Endodermal cell (in vitro differentiated cells): ENCODE measurements at places on chromosomes 11 and 22. TPM values are rescaled to one million over a fixed set of nuclear protein-coding genes. Genes with fewer than 3 reads are reported as not detected.

Gene TRIM29
- not detected in 2 replicates for total RNA-seq

DNA sequence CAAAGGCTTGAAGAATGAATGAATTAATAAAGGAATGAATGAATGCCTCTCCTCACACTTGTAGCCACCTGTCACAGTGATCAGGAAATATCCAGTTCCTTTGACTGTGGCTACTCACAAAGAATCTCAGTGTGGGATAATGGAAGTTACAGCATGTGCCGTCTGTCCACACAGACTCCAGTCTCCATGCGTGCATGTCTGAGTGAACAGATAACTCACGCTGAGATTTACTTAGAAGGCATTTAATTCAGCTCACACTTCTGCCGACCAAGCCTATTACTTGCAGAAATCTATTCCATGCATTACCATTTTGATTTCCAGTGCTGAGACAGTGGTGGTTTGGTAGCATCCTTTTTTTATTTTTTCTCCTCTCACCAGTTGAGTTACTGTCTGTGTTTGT is 32.3 kb upstream of the HMGXB4 start:
- H3K4me3 ChIP-seq, result no peak overlapping the region
- H3K27me3 ChIP-seq, result no peaks in the 10 kb centered on the region
- no peaks in the 10 kb centered on the region for H3K36me3 ChIP-seq
- DNase-seq, result peak; percentile 20
- H3K27ac ChIP-seq, result no peak overlapping the region
- H3K4me1 ChIP-seq, result no peaks in the 10 kb centered on the region

DNA sequence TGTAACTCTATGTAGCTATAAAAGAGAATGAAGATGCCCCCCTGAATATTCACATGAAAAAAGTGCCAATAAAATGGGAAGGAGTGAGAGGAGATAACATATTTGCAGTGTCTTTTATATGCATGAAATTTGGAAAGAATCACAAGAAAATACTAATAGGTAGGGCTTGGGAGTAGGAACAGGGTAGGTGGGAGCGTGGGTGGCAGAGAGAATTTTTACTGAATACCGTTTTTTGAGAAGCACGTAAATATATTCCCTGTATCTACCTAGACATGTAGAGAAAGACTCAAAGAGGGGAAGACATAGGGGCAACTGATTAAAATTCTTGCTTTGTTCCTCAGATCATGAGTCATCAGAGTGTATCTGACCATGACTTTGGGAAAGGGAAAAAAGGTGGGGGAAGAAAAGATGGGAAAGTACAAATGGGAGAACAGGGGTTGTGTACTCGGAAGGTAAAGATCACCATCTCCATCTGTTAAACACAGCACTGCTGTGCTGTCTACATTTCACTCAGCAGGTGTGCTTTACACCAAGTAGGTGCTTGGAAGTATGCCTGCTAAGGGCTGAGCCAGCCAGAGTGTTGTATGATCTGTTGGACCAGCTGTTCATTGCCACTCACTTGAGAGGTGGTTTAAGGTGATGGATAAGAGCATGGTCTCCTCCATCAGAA is 16.0 kb downstream of the PRR5L start:
- no peak overlapping the region for H3K4me3 ChIP-seq
- no peak overlapping the region for H3K27ac ChIP-seq
- no peaks in the 10 kb centered on the region for H3K36me3 ChIP-seq
- DNase-seq, result no peak

Gene ARHGAP20
- total RNA-seq, result 0.08 to 0.27 TPM (median 0.23 TPM) in 3 replicates

DNA sequence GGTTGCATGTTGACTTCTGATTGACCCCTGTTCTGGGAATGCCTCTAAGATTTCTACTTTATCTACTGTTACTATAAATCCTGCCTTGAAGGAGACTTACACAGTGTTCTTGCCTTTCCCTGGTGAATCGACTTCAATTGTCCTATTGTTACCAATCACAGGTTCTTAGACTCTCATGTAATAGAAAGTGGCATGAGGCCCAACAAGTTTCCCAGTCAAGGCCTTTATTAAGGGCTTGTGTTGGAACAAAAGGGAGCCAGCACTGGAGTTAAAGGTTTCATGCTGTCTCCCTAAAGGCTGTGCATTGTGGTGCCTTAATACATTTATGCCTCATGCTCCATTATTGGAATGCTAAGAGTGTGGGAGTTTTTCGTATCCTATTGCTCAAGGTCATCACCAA is 23.3 kb downstream of the MS4A2 start:
- no peak for DNase-seq
- peak overlapping the region; percentile 36 for H3K27ac ChIP-seq
- peaks cover 13% of the 10 kb centered on the region for H3K27me3 ChIP-seq
- H3K4me1 ChIP-seq, result peaks cover 11% of the 10 kb centered on the region
- H3K4me3 ChIP-seq, result no peak overlapping the region

Gene GUCY1A2
- 2.8 and 3.7 TPM in 2 replicates for total RNA-seq

Gene RRM1
- total RNA-seq, result 71.2 and 79.2 TPM in 2 replicates

Gene EMID1
- total RNA-seq, result 17.0 and 19.8 TPM in 2 replicates

GRCh38 chr11:93054881-93055280 is 85.4 kb downstream of the MTNR1B start:
- no peaks in the 10 kb centered on the region for H3K36me3 ChIP-seq
- no peak overlapping the region for H3K27ac ChIP-seq
- peaks cover 4% of the 10 kb centered on the region for H3K4me1 ChIP-seq

GRCh38 chr22:45217345-45217744 is 23.3 kb downstream of the KIAA0930 start:
- no peaks in the 10 kb centered on the region for H3K27me3 ChIP-seq
- peaks cover 4% of the 10 kb centered on the region for H3K4me1 ChIP-seq
- H3K27ac ChIP-seq, result no peak overlapping the region

GRCh38 chr22:33299245-33299956 is 241.2 kb upstream of the SYN3 start:
- no peak overlapping the region for H3K27ac ChIP-seq
- H3K4me3 ChIP-seq, result no peak overlapping the region
- no peak for DNase-seq
- peaks cover 7% of the 10 kb centered on the region for H3K4me1 ChIP-seq
- no peaks in the 10 kb centered on the region for H3K36me3 ChIP-seq

Gene ACER3
- 12.2 to 23.2 TPM (median 22.2 TPM) in 3 replicates for total RNA-seq

- no peak overlapping the region for H3K27ac ChIP-seq
- DNase-seq, result no peak
- H3K36me3 ChIP-seq, result no peaks in the 10 kb centered on the region
- H3K27me3 ChIP-seq, result no peaks in the 10 kb centered on the region
- no peaks in the 10 kb centered on the region for H3K4me1 ChIP-seq
- no peak overlapping the region for H3K4me3 ChIP-seq
These were observed 1469.0 kb downstream of the LRRC4C start for GRCh38 chr11:39990421-39990831.

DNA sequence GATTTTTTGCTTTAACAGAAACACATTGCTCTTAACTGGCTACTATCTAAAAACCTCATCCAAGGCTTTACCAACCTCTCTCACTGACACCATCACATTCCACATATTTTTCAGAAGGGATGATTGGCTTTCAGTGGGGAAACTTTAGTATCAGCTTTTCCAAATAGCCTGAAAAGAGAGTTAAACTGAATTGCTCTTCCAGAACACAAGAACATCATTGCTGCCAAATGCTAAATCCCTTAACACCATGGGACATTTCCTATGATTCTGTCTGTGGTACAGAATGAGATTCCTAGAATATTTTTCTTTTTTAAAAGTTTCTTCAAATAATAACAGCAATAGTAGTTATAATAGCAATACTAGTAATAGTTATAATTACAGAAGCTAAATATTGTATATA is 45.4 kb downstream of the SOX6 start:
- DNase-seq, result no peak
- H3K4me3 ChIP-seq, result no peak overlapping the region
- no peak overlapping the region for H3K27ac ChIP-seq

DNA sequence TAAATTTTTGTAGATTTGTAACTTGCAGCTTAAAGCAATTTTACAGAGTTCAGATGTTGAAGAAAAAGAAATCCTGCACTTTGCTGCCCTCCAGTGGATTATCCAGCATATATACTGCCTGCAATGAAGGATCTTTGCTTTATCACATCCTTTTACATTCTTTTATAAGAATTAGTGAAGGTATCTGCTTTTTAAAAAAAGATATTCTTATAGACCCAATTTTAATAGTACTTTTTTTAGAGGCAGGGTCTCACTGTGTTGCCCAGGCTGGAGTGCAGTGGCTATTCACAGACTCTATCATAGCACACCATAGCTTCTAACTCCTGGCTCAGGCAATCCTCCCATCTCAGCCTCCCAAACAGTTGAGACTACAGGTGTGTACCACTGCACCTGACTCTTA is 60.7 kb downstream of the TTC17 start:
- H3K36me3 ChIP-seq, result peaks cover 42% of the 10 kb centered on the region
- no peaks in the 10 kb centered on the region for H3K4me1 ChIP-seq
- peak; percentile 56 for DNase-seq
- H3K4me3 ChIP-seq, result no peak overlapping the region
- H3K27ac ChIP-seq, result no peak overlapping the region

Gene PRDM11
- total RNA-seq, result 14.8 and 15.2 TPM in 2 replicates

- no peak overlapping the region for H3K27ac ChIP-seq
- H3K27me3 ChIP-seq, result no peaks in the 10 kb centered on the region
- no peak for DNase-seq
- peaks cover 18% of the 10 kb centered on the region for H3K36me3 ChIP-seq
These were observed 42.6 kb upstream of the P4HA3 start for GRCh38 chr11:74354036-74354435.
